ENCODE measurements at places on chromosomes 5 and 9.

- DNase-seq = no peak
Measured at GRCh38 chr9:128026255-128026772, 40.8 kb downstream of the NAIF1 start.

DNA sequence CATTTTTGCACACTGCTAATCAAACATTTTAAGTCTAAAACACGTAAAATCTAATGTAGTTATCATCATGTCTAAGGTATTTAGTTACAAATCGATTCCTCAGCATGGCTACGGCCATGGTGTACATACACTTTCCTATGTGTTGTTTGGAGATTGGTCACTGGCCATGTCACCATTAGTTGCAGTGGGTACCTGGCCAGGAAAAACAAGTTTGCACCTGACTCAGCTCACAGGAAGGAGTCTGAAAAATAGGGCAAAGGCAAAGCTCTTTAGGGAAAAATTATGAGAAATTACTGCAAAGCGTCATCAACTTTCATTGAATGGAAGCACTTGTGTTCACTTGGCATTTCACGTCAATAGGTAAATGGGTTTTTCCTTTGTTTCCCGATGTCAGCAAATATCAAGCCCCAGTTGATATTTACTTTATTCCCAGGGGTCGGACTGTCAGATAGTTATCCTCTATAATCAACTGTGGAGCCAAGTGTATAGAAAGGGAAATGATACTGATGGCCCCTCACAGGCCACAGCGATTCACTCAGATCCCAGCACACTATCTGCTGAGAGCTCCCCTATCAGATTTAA lies 626.0 kb upstream of the ADAMTS16 start:
- DNase-seq = no peak

DNA sequence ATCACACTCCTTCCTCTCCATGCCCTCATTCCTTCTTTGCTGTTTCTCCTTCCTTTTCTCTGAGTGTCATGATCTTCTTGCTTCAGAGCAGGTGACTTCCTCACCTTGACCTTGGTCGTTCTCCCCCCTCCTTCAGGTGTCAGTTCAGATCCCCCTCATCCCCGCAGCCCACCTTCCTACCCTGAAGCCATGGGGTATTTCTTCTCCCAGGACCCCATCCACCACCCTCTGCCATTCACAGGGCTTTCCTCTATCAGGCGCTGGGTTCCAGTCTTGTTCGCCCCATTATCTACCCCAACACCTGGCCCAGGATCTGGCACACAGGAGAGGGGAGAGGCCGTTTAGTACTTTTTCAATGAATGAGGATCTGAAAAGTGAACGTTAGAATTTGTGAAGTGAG lies 101.0 kb downstream of the NSG2 start:
- DNase-seq = no peak

DNA sequence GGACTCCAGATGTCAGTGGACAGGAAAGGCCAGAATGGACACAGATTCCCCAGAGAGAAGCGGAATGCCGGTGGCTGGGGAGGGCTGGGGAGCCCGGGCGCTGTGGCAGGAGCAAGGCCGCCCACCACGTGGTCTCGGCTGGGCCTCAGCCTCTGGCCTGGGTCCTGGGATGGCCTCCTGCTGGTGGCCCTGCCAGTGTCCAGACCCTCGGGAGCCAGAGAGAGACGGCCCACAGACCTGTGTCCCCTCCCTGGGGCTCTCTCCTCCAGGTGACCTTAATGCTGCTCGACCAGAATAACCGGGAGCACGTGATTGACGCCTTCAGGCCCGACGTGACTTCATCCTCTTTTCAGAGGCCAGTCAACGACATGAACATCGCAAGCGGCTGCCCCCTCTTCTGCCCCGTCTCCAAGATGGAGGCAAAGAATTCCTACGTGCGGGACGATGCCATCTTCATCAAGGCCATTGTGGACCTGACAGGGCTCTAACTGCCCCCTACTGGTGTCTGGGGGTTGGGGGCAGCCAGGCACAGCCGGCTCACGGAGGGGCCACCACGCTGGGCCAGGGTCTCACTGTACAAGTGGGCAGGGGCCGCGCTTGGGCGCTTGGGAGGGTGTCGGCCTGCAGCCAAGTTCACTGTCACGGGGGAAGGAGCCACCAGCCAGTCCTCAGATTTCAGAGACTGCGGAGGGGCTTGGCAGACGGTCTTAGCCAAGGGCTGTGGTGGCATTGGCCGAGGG lies 19.0 kb downstream of the FBXW5 start:
- DNase-seq = no peak

GRCh38 chr5:116382874-116383266 lies 191.8 kb downstream of the SEMA6A start:
- DNase-seq = no peak

- DNase-seq = peak; percentile 72
Measured at GRCh38 chr5:174951151-174951780, 226.9 kb downstream of the MSX2 start.

- DNase-seq = no peak
Measured at GRCh38 chr5:4720831-4721230, 419.3 kb upstream of the ADAMTS16 start.

GRCh38 chr5:74095871-74096270 lies 469.9 kb downstream of the ARHGEF28 start:
- peak; percentile 60 for DNase-seq

DNA sequence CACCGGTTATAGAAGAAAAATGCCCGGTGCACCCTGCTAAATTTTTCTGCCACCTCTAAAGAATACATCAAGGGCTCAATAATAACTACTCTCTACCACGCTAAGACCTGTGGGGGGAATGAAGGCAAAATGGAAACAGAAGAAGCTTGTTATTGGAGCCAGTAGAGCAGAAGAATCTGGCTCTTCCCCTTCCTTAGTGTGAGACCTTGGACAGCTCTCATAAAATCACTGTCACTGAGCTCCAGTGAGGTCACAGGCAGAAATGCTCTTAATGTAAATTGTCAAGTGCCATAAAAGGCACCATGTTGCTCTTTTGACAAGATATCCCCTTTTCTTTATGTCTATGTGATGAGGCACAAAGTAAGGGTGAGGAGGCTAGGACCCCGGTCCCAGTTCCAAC lies 74.4 kb downstream of the ASTN2 start:
- no peak for DNase-seq

- DNase-seq = no peak
Measured at GRCh38 chr9:137140151-137141012, 1.4 kb downstream of the GRIN1 start.

- no peak for DNase-seq
Measured at GRCh38 chr9:76377791-76378190, 16.4 kb downstream of the RFK start.

GRCh38 chr9:126500600-126501382 lies 112.9 kb upstream of the LMX1B start:
- DNase-seq = peak; percentile 68

DNA sequence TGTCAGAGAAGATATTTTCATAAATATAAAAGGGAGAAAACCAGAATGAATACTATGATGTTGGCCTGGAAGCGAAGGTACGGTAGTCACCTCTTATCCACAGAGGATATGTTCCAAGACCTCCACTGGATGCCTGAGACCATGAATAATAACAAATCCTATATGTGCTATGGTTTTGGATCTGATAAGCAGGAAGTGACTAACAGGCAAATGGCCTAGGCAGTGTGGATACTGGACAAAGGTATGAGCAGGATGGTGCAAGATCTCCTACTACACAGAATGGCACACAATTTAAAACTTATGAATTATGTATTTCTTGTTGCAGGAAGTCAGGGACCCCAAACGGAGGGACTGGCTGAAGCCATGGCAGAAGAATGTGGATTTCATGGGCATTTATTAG lies 48.2 kb downstream of the ADAMTS12 start:
- peak; percentile 82 for DNase-seq

- DNase-seq = no peak
Measured at GRCh38 chr9:9079473-9079872, 1279.9 kb upstream of the DMAC1 start.

DNA sequence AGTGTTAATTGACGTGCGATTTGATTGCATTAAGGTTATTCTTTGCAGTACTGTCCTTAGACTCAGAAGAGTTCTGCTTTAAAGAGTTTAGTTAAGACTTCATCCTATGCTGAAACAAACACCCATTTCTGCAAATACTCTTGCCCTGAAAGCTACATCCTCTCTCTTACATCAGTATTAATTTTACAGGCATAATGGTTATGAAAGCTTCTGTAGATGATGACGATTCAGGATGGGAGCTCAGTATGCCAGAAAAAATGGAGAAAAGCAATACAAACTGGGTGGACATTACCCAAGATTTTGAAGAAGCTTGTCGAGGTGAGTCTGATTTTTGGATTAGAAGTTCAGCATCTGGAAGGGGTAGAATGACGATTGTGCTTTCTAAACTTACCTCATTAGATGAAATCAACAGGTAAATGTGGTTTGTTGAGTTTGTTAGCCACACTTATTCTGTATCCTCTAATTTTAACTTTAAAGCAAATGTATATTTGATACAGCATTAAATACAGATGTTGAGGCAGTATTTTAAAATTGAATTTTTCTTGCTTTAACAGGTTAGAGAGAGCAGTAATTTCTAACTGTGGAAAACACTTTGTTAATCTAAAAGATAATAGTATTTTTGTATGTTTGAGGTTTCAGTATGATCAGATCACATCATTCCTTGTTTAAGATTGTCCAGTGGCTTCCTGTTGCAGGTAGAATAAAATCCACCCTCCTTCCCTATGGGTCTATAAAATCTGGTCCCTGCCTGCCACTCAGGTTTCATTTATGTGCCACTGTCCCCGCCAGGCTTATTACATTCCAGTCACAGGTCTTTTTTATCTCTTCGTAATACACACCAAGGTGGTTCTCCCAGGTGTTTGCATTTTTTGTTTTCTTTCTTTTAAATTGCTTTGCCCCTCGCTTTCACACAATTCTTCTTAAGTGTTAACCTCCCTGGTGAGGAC lies 1.3 kb downstream of the NAA35 start:
- DNase-seq = peak; percentile 24

GRCh38 chr9:110949081-110949480 lies 89.2 kb downstream of the LPAR1 start:
- no peak for DNase-seq

GRCh38 chr5:59180515-59180914 lies 597.6 kb downstream of the RAB3C start:
- DNase-seq = no peak

All from fibroblast of villous mesenchyme (primary cell).